ENCODE measurements at places on chromosomes 2 and 18.

- DNase-seq: no peak
Observed at GRCh38 chr2:215974700-215975429, 38.5 kb downstream of the MREG start.

DNA sequence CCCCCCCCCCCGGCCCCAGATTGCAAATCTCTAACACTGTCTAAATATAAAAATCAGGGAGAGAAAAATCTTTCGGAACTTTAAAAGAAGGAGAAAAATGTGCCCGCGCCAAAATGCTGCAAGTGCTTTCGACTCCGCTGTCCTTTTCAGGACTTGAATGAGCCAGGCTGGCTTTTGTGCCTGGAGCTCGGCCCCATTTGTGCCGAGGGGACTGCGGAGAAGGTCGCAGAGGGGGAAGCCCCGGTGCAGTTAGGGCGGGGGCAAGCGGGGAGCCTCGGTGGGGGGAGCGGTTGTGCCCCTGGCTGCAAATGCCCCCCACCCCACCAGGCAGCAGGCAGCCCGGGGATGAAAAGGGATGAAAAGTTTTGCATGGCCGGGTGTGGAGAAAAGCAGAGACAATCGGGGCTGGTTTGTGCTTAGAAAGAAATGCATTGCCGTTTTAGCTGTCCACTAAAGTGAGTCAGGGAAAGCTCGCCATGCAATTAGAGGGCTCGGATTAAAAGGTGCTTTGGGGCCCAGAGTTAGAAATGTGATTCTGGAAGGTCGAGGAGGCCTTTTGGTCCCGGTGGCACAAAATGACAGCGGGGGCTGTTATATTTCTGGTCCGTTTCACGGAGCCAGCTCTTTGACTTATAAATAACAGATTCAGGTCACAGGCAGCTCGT, 1.6 kb downstream of the INHBB start:
- DNase-seq: peak; percentile 76

DNA sequence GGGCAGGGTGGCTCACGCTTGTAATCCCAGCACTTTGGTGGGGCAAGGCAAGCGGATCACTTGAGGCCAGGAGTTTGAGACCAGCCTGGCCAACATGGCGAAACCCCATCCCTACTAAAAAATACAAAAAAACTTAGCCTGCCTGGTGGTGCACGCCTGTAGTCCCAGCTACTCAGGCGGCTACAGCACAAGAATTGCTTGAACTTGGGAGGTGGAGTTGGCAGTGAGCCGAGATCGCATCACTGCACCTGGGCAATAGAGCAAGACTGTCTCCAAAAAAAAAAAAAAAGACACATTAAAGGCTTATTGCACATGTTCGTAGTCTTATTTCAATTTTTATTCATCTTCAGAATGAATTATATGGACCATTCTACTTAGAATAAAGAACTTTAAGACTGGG, 110.2 kb downstream of the BMPR2 start:
- DNase-seq: no peak

- no peak for DNase-seq
Observed at GRCh38 chr2:63840081-63840784, 1.5 kb upstream of the UGP2 start.

GRCh38 chr2:207143215-207144172, 22.3 kb downstream of the KLF7 start:
- peak; percentile 88 for DNase-seq

Measured in GM23248 (cell line).